ENCODE measurements at places on chromosomes 7 and 10. TPM values are rescaled to one million over a fixed set of nuclear protein-coding genes. Genes with fewer than 3 reads are reported as not detected.

The PWWP2B gene
- 3.1 TPM for polyA plus RNA-seq

The EBLN1 gene
- not detected for polyA plus RNA-seq

The PNLIPRP3 gene
- 120 TPM for polyA plus RNA-seq

The NPY4R2 gene
- polyA plus RNA-seq: 0.16 TPM
